ENCODE measurements at places on chromosomes 5 and 9. TPM values are rescaled to one million over a fixed set of nuclear protein-coding genes. Genes with fewer than 3 reads are reported as not detected.
A peak's percentile ranks its signal among the peaks of the same experiment; 100 is the strongest.

Gene PCDHGA11
- polyA plus RNA-seq = 1.4 TPM

Gene SLC22A4
- 9.6 TPM for polyA plus RNA-seq

Gene HRH2
- polyA plus RNA-seq = 2.1 TPM

DNA sequence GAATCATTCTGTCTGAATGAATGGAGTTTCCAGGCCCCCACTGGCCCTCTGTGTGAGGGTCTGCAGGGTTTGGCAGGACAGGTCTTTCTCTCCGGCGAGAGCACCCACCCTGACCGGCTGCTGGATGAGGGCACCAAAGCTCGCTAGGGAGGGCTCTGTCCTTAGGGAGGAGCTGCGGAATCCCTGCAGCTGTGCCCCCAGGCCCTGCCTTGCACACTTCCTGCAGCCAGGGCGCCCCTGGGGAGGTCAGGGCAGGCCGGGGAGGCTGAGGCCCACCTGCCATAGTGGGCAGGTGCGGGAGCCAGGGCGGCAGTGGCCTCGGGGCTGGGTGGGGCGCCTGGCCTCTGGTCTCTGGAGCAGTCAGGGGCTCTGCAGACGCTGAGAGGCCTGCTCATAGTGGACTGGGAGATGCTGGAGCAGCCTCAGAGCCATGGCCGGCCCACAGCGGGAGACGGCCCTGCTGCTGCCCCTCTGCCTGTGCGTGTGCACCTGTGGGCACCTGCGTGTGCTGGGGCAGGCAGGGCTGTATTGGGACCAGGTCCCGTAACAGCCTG, 36.1 kb downstream of the EXOC3 start:
- DNase-seq = no peak

GRCh38 chr5:140157032-140157781, 17.8 kb upstream of the CYSTM1 start:
- DNase-seq = peak; percentile 77

Measured in large intestine (tissue), 12 donors.